ENCODE measurements at places on chromosomes 2 and 18.

DNA sequence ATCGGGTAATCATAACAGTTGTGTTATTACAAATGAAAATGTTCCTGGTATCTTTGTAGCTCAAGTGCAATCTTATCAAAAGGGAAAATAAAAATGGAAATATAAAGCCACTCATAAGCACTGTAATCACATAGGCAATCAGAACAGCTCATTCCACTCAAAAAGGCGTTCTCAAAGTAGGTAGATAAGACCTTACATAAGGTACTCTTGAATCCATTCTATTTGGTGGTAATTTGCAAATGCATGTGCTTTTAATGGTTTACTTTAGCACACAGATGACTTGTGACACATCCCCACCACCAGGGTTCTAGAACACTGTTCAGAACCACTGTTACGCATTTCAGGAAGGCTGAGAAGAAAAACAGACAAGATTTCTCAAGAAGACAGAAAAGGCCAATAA lies 86.7 kb upstream of the NARS1 start:
- no peak overlapping the region for H3K27ac ChIP-seq
- no peak overlapping the region for H3K4me3 ChIP-seq
- DNase-seq = peak; percentile 14
- H3K27me3 ChIP-seq = no peaks in the 10 kb centered on the region

DNA sequence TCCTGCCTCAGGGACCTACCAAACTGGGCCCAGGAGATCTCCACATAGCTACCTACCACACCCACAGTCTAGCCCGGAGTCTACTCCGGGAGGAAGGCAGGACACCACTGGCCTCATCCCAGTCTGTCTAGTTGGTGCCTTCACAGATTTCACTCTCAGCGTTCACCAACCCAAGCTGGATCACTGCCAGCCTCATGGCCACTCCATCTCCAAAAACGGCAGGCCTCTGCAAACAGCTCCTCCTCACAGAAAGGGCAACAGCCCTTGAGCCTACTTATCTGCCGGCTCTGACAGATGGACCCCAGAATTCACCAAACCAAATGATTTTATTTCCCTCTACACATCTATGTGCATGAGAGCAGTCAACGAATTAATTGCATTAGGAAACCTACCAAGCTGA lies 61.3 kb downstream of the NCKAP5 start:
- H3K27ac ChIP-seq = no peak overlapping the region
- no peaks in the 10 kb centered on the region for H3K27me3 ChIP-seq
- no peak overlapping the region for H3K4me3 ChIP-seq
- H3K4me1 ChIP-seq = peaks cover 16% of the 10 kb centered on the region
- no peak for DNase-seq
- no peaks in the 10 kb centered on the region for H3K36me3 ChIP-seq

DNA sequence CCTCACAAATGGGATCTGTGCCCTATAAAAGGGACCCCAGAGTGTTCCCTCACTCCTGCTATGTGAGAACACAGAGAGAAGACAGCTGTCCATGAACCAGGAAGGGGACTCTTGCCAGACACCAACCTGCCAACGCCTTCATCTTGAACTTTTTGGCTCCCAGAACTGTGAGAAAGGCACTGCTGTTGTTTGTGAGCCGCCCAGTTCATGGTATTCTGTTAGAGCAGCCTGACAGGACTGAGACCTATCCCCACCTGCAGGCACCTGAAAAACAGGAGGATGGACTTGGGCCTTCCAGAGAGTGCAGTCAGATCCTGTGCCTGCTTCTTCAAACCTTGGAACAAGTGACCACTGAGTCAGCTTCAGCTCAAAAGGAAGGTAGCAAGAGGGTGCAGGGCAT lies 51.4 kb downstream of the CRACDL start:
- no peak overlapping the region for H3K27ac ChIP-seq
- H3K4me3 ChIP-seq = no peak overlapping the region
- no peaks in the 10 kb centered on the region for H3K27me3 ChIP-seq
- no peaks in the 10 kb centered on the region for H3K4me1 ChIP-seq
- H3K36me3 ChIP-seq = no peaks in the 10 kb centered on the region

DNA sequence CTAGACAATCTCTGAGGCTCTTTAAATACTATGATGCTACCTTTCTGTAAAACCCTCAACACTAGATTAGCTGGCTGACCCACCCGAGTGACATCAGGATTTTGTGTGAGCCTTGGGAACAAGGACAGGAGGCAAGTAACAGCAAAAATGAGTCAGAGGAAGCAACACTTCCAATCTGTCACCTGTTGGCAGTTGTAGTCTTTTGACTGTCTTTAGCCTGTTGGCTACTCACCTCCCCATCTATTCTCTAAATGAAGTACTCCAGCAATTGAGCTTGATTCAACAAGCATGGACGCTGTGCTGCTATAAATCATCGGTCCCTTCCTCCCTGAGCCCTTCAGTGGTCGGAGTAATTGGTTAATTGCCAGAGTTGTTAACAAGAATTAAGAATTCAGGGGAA lies 898.7 kb downstream of the BCL11A start:
- no peaks in the 10 kb centered on the region for H3K4me1 ChIP-seq
- H3K27me3 ChIP-seq = no peaks in the 10 kb centered on the region
- DNase-seq = no peak

GRCh38 chr2:59250307-59250677 lies 1009.2 kb upstream of the FANCL start:
- H3K4me3 ChIP-seq = no peak overlapping the region
- H3K27me3 ChIP-seq = no peaks in the 10 kb centered on the region
- H3K4me1 ChIP-seq = peaks cover 19% of the 10 kb centered on the region
- DNase-seq = no peak
- no peaks in the 10 kb centered on the region for H3K36me3 ChIP-seq

GRCh38 chr2:173235947-173236803 lies 118.5 kb upstream of the CDCA7 start:
- H3K27me3 ChIP-seq = no peaks in the 10 kb centered on the region
- DNase-seq = no peak

DNA sequence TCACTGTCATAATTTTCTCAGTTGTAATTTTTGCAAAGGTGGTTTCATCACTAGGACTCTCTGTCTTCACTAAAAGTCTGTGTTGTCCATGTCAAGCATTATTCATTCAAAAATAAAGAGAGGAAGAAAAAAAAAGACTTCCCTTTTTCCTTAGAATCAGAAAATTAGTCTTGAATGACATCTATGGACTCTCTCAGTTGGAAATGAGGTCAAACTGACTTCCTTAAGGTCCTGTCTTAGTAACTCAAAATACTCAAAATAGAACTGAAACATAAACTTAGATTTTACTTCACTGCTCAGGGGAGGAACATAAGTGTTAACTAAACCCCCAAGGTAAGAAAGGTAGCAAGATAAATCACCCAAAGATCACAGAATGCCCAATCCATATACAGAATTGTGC lies 2.2 kb upstream of the ZNF407 start:
- H3K4me3 ChIP-seq = no peak overlapping the region
- H3K27ac ChIP-seq = no peak overlapping the region
- no peaks in the 10 kb centered on the region for H3K27me3 ChIP-seq
- peaks cover 4% of the 10 kb centered on the region for H3K36me3 ChIP-seq
- peaks cover 6% of the 10 kb centered on the region for H3K4me1 ChIP-seq

DNA sequence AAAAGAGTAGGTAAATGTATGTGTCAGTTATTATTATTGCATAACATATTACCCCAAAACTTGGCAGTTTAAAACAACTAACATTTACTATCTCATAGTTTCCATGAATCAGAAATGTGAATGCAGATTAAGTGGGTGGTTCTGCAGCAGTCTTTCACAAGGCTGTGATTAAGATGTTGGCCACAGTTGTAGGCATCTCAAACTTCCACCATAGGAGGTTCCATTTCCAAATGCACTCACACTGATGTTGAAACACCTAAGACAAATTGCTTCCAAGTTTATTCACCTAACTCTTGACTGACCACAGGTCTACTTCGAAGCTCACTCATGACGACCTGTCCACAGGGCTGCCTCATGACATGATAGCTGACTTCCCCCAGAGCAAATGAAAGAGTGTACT lies 360.8 kb downstream of the GRB14 start:
- no peak overlapping the region for H3K4me3 ChIP-seq
- no peak overlapping the region for H3K27ac ChIP-seq
- DNase-seq = no peak
- no peaks in the 10 kb centered on the region for H3K27me3 ChIP-seq

- no peak overlapping the region for H3K27ac ChIP-seq
- no peaks in the 10 kb centered on the region for H3K4me1 ChIP-seq
- DNase-seq = no peak
- no peak overlapping the region for H3K4me3 ChIP-seq
- H3K27me3 ChIP-seq = no peaks in the 10 kb centered on the region
Observed at GRCh38 chr18:47585136-47585535, 333.7 kb upstream of the SKOR2 start.

- H3K27ac ChIP-seq = no peak overlapping the region
- DNase-seq = no peak
- no peaks in the 10 kb centered on the region for H3K4me1 ChIP-seq
Observed at GRCh38 chr2:3689998-3690748, 13.2 kb upstream of the DCDC2C start.

DNA sequence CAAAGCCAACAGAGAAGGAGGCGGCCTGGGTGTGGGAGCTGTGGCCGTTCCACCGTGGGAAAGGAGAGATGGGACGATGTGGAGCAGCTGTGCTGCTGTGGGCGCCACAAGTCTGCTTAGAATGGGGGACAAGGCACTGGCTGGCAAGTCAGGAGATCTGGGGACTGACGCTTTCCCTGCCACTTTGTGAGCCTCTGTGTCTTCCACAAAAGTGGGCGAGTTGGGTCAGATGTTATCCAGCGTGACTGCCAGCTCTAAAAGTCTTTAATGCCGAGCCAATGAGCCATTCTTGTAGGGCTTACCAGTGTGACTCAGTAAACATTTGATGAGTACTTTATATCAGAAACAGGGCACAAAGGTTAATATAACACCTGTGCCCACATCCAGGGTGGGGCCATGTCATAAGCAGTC lies 113.6 kb upstream of the MGAT5 start:
- H3K27me3 ChIP-seq = no peaks in the 10 kb centered on the region
- no peak for DNase-seq
- H3K4me3 ChIP-seq = no peak overlapping the region
- H3K27ac ChIP-seq = peak overlapping the region; percentile 92

GRCh38 chr2:127712999-127713398 lies 11.7 kb downstream of the SFT2D3 start:
- H3K4me3 ChIP-seq = no peak overlapping the region
- H3K4me1 ChIP-seq = peaks cover 10% of the 10 kb centered on the region
- no peaks in the 10 kb centered on the region for H3K27me3 ChIP-seq
- no peak for DNase-seq
- H3K27ac ChIP-seq = no peak overlapping the region
- H3K36me3 ChIP-seq = peaks cover 29% of the 10 kb centered on the region

- H3K27me3 ChIP-seq = peaks cover 11% of the 10 kb centered on the region
- H3K27ac ChIP-seq = no peak within 1 kb of the TSS
Observed at GRCh38 chr18:65750389-65751154, at the start of gene CDH7. TSS of gene CDH7 (plus strand) at chr18:65751012. CDS start at chr18:65762843, 11,831 bp downstream.

DNA sequence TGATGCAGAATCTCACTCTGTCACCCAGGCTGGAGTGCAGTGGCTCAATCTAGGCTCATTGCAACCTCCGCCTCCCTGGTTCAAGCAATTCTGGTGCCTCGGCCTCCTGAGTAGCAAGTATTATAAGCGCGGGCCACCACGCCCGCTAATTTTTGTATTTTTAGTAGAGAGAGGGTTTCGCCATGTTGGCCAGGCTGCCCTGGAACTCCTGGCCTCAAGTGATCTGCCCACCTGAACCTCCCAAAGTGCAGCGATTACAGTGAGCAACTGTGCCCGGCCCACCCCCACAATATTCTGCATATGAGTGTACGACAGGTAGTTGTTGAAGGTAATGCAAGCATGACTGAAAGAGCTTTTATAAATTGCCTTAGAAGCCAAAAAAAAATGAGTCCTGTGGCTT lies 1.2 kb downstream of the WDR75 start:
- H3K27ac ChIP-seq = no peak overlapping the region
- H3K27me3 ChIP-seq = no peaks in the 10 kb centered on the region
- no peak for DNase-seq
- peaks cover 20% of the 10 kb centered on the region for H3K4me1 ChIP-seq
- H3K36me3 ChIP-seq = peaks cover 4% of the 10 kb centered on the region

DNA sequence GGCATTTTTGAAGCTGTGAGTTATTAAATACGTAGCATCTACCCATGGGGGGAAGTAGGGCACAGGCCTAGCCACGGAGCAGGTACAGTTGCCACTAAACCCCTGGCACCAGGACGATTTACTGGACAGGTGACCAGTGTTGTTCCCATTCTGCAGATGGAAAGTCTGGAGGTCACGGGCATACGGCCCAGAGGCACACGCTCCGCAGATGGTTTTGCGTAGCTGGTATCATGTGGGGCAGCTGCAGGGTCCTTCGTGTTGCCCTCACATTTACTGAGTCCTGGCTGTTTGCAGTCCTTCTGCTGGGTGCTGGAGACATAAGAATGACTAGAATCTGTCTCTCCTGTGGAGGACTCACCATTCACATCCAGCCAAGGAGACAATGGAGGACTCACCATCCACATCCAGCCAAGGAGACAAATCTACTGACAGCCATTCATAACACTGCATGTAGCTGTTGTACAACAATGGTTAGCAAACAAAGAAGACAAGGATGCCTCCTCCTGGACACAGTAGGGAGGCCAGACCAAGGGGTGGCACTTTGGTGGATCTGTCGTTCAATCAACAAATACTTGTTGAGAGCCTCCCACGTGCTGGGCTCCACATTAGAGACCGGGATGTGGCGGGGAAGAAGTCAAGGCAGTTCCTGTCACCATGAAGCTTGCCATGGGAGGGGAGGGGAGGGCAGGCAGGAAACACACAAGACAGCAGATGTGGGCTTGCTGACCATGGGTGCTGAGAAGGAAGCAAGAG lies 24.9 kb downstream of the TWIST2 start:
- H3K4me1 ChIP-seq = peaks cover 3% of the 10 kb centered on the region
- no peak overlapping the region for H3K4me3 ChIP-seq

DNA sequence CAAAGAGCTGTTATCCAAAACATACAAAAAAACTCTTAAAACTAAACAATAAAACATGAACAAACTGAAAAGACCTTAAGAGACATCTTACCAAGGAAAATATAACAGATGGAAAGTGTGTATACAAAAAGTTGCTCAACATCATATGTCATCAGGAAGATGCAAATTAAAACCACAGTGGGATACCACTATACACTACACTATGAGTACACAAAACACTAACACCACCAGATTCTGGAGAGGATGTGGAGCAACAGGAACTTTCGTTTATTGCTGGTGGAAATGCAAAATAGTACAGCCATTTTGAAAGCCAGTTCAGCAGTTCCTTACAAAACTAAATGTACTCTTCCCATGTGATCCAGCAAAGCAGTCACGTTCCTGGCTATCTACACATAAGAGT lies 221.4 kb downstream of the CMPK2 start:
- DNase-seq = no peak
- H3K36me3 ChIP-seq = no peaks in the 10 kb centered on the region
- no peaks in the 10 kb centered on the region for H3K27me3 ChIP-seq
- H3K27ac ChIP-seq = no peak overlapping the region
- H3K4me3 ChIP-seq = no peak overlapping the region
- H3K4me1 ChIP-seq = peaks cover 1% of the 10 kb centered on the region

Measured in lung (tissue), 17 donors.